ENCODE measurements at places on chromosomes 16 and 17.

- no peak for DNase-seq
Measured at GRCh38 chr17:9432134-9432885, 143.3 kb downstream of the STX8 start.

DNA sequence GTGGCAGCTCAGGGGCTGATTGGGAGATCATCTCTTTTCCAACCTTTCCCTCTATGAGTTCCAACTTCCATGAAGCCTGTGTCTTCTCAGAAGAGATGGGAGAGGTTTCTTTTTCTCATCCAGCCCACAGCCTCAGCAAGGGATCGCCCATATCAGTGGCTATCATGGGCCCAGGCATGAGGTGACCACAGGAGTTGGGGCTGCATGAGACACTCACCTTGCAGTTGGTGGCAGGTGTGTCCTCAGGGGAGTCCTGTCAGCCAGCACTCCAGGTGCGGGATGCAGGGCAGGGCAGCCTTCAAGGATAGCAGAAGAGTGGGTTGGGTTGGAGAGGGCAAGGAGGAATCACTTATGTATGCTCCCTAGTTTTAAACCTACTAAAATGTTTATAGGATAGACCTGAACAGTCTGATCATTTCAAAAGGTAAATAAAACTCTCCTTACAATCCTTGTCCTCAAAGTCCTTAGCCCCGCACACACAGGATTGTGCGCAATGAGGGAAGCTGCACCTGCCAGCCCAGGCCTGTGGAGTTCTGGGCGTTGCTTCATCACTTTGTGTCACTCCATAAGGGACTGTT lies 811.1 kb downstream of the KCNJ18 start:
- no peak for DNase-seq

DNA sequence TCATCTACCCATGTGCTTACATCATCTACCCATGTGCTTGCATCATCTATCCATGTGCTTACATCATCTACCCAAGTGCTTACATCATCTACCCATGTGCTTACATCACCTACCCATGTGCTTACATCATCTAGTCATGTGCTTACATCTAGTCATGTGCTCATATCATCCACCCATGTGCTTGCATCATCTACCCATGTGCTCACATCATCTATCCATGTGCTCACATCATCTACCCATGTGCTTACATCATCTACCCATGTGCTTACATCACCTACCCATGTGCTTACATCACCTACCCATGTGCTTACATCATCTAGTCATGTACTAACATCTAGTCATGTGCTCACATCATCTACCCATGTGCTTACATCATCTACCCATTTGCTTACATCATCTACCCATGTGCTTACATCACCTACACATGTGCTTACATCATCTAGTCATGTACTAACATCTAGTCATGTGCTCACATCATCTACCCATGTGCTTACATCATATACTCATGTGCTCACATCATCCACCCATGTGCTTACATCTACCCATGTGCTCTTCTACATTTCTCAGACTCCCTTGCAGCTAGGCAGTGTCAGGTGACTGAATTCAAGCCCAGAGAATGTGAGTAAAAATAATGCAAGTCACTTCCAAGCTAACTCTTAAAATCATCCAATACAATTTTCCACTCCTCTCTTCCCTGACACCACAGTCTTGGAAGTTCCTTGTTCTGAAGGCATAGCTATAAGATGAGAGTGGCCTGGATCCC lies 196.8 kb downstream of the CBLN1 start:
- no peak for DNase-seq

GRCh38 chr17:64218066-64218465 lies 45.0 kb downstream of the TEX2 start:
- DNase-seq, result peak; percentile 3

- no peak for DNase-seq
Measured at GRCh38 chr17:56699186-56699894, 105.8 kb downstream of the NOG start.

GRCh38 chr17:71330099-71330375 lies 790.8 kb upstream of the SOX9 start:
- no peak for DNase-seq

All from stimulated activated CD4-positive, alpha-beta T cell treated with anti-CD3 and anti-CD28 coated beads, Interleukin-1b, Interleukin-23, amount 100 ng/mL, for 1 hour (primary cell).